SW480 (cell line): ENCODE measurements at places on chromosomes 11 and 22.

- DNase-seq = peak; percentile 15
Measured at GRCh38 chr11:18352581-18352980, 30.2 kb downstream of the GTF2H1 start.

DNA sequence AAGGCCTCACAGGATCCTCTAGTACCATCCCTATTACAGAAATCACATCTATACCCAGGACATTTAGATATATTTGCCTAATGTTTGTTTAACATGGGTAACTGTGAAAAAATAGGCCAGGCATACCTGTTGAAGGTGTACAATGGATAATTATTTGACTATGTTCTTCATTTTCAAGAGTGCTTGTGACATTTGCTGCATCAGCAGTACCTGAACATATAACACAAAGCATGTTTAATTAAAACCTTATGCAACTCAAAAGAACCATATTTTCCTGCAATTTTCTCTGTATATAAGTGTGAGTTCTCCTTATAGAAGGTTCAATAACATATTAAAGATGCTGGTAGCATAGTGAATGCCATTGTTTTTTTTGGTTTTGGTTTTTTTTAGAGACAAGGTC, 8.5 kb upstream of the CCDC34 start:
- DNase-seq = no peak

- no peak for DNase-seq
Measured at GRCh38 chr22:25823276-25823675, 81.3 kb downstream of the MYO18B start.

GRCh38 chr11:79617561-79617960, 176.7 kb upstream of the TENM4 start:
- DNase-seq = no peak

DNA sequence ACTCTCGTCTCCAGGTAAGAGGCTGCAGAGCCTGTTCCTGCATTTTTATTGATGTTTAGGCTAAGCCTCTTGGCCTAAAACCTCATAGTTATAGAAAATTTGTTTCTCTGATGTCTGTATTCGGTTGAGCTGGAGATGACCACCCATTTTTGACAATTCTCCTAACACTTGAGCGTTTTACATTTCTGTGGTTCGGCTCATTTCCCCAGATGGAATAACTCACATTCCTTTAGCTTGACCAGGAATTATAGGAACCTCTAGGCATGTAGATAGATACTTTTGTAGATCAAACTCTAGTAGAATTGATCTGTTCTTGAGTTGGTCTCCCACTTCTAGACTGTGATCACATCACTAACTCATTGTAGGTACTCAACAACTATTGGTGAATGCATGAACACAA, 172.6 kb upstream of the CADM1 start:
- DNase-seq = peak; percentile 38

GRCh38 chr11:99015634-99016454, 4.9 kb upstream of the CNTN5 start:
- DNase-seq = peak; percentile 50

DNA sequence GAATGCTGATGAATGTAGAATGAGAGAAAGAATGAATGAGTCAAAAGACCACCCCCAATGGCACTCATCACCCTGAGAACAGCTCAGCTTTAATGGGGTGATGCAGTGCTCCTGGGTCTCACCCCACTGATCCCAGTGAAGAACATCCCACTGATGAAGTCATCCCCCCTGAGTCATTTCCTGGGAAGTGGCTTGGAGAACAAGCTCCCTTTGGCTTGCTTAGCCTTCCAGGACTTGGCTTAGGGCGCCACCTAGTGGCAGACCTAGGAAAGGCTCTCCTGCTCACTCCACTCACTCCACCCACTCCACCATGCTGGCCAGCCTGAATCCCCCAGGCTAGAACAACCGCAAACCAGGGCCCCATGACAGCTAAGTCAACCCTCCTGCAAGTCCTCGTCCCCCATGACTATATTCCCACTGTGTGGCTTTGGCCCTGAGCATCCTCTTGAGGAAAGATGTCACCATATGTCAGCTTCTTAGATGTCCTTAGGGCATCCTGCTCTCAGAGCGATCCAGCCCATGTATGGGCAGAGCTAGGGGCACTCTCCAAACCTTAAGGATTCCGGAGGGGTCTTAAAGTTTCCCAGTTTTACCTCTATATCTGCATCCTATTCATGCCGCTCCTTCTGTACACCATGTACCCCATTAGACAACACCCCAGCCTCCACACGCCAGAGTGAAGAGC, 17.8 kb upstream of the TMPRSS13 start:
- DNase-seq = peak; percentile 91

DNA sequence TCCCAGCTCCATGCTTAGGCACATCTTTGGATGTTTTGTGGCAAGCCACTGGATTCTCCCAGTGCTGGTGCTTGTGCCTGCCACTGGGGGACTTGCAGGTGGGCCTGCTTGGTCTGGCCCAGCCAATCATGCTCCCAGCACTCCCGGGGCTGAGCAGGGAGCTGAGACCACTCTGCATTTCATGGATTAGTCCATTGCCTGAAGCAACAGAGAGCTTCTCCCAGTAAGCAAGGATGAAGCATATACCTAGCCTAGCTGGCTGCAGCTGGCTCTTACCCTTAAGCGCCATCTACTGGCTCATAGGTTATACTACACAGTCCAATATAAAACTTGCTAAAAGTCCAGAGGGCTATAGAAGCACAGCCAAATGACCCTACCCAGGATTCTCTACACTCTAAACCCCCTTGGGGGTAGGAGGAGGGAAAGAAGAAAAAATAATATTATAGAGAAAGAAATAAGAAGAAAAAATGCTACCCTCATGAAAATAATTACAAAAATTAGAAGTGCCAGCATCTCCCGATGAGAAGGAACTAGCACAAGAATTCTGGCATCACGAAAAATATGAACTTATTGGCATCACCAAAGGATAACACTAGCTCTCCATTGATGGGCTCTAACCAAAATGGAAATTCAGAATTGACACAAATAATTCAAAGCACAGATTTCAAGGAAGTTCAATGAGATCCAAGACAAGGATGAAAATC, 275.3 kb downstream of the C11orf87 start:
- peak; percentile 6 for DNase-seq

DNA sequence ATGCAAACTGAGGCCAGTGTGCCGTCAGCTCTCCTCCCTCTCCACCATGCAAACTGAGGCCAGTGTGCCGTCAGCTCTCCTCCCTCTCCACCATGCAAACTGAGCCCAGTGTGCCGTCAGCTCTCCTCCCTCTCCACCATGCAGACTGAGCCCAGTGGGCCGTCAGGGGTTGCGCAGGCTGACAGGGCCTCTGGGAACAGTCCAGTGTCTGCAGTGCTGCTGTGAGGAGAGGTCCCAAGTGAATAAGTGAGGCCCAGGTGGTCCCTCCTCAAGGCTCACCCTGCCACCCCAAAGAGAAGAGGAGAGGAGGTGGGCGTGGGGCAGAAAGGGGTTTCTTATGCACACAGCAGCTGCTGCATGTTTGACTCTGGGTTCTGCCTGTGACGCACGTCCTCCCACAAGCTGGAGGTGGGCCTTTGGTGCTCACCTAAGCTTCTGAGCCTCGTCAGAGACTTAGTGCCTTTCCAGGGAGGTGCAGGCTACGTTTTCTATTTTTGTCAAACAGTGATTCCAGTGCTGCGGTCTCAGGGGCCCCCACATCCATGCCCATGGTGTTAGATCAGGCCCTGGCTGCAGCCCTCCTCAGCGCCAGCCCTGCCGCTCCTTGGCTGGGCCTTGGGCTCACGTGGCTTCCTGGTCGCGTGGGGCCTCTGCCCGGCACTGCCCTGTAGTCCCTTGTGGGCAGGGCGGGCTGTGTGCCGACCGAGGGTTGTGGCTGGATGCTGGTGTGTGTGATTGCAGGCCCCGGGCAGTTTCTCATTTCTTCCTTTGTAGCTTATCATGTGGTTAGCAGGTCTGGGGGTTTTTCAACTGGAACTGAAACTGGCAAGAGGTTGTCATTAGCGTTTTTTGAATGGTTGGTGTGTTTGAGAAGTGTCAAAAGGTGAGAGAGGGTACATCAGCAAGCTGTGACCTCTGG, 7.1 kb downstream of the TPCN2 start:
- no peak for DNase-seq

DNA sequence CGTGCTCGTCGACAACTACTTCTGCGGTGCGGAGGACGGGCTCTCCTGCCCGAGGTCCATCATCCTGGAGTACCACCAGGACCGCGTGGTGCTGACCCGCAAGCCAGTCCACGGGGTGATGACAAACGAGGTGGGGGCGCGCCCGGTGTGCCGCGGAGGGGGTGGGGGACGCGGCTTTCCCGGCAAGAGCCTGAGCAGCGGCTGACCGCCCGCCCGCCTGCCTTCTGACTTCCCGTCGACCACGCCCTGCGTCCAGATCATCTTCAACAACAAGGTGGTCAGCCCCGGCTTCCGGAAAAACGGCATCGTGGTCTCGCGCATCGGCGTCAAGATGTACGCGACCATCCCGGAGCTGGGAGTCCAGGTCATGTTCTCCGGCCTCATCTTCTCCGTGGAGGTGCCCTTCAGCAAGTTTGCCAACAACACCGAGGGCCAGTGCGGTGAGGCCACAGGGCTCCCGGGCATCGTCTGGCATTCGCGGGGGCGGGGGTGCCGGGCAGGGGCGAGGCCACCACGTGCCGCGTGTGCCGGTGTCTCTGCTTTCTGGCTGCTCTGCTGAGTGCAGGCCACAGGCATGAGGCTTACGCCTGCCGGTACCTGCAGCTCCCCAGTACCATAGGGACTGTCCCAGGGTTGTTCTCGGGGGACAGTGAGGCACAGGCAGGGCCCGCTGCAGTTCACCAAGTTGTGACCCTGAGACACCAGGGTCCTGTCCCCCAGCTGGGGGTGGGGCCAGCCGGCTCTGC, 28.5 kb upstream of the MUC5B start:
- DNase-seq = no peak

DNA sequence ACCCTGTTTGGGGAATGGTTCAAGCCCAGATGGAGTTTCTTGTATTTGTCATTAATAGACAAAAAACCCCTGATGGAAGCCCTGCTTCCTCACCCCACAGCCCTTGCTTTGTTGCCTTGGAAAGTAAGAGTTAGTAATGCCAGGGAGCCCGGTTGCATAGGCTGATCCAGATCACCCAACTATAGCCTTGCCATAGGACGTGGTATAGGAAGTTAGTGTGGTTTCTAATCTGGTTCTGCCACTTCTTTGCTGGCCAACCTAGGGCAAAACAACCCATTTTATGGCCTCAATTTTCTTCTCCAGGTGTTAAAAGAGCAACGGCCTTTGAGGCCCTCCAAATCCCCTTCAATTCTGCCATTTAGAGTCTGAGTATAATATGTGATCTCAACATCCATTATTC, 97.9 kb downstream of the STIM1 start:
- DNase-seq = no peak

DNA sequence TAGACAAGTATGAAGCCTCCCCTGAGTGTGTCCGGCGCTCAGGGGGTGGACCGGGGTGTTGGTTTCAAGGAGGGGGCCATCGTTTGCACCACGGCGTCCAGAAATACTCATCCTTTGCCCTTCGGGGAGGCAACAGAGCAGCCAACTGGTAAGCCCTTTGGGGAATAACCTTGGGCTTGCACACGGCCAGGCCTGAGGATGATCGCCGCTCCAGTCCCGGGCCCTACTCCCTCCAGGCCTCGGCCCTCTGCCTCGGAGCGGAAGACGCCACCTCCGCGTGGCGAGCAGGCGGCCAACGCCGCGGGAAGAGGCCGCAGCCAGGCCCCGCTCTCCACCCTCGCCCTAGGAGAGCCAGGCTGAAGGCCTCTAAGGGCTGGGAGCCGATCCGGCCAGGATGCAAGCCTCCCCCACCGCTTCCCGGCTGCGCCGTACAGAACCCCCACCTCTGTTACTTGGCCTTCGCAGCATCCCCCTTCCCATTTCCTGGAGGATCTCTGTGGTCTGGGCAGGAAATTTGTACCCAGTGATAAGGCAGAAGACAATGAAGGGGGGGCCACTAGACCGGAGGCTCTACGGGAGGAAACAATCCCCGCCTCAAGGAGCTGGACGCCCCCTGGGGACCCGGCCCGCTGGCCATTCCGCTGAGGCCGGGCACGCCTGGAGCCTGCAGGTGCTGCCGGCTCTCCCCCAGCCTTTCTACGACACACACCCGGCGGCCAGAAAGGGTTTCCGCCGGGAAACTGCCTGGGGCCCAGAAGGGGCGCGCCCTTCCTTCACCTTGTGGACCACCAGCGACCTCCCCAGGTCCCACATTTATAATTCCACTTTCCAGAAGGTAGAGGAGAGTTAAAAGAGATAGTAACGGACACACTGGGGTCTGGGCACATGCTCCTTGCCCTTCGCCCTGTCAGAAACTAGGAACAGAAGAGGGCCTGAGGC, 2.6 kb downstream of the ESAM start:
- DNase-seq = no peak

- DNase-seq = no peak
Measured at GRCh38 chr22:29041408-29041807, 20.2 kb downstream of the C22orf31 start.

GRCh38 chr11:47354913-47355282, 2.4 kb upstream of the MYBPC3 start:
- DNase-seq = no peak

GRCh38 chr11:102767800-102768199, 12.6 kb downstream of the MMP10 start:
- DNase-seq = no peak

DNA sequence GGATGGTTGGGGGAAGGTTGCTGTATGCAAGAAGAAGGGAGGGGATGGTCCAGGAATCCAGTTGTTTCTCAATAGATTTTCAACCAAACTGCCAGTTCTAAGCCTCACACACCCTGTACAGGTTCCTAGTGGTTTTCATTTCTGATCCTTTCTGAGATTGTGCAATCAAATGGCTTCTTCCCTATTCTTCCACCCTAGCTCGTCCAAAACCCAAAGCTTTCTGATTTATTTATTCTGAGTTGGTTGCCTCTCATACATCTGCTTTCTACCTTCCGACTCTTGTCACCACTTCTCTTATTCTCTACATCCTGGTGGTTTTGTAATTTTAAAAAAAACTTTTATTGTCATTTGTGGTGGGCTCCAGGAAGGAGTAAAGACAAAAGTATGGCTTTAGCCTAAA, 12.6 kb downstream of the OR5A2 start:
- DNase-seq = no peak

DNA sequence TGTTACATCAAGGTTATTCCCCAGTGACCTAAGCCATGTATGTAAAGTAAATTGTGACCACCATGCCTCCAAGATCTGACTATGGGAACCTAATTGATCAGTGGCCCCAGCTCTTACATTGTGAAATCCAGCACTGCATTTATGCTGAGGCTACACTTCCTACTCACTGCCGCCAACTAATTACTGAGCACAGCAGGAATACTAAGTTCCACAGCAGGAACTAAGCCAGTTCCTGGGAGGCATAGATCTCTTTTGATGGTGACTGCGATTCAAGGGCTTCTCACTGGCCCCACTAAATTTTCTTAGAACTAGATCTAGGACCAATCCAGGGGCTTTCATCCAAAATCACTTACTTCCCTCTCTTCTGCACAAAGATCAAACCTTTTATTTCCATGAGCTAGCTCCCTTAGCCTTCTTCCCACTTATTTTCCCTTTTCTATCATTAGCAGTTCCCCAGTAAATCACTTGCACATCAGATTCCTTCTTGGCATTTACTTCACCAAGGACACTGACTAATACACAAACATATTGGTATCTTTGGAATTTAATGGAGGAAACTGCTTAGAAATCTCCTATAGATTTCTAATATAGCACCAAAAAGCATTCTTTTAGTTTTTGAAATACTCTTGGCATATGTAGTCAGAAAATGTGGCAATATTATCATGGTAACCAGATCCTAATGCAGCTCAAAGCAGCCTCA, 46.0 kb downstream of the CNTN5 start:
- DNase-seq = no peak

GRCh38 chr11:117569911-117570310, 227.1 kb downstream of the DSCAML1 start:
- DNase-seq = no peak
